WERI-Rb-1 (cell line): ENCODE measurements at places on chromosomes 12 and 14.

DNA sequence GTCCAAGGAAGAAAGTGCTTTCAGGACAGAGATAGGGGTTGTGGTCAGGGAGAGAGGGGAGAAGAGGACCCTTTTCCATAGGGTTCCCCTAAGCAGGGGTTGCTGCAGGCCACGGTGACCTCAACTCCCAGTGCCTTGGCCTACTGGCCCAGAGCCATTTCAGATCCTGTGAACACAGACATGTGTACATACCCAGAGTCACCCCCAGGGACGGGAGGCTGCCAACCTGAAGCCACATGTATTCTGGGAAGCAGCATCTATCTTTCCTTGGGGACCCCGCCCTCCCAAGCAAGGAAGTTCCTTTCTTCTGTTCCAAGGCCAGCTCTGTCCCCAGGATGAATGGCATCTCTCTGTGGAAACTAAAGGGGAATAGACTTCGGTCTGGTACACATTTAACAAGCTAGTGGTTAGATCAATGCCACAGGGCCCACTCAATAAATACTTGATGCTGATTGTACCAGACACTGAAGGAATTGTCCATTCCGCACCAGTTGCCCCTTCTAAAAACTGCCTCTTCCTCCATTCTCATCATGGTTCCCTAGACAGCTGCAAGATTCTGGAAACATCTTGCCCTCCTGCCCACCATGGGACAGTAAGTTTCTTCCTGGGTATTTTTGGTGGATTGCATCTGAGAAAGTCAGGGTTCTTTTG is 25.2 kb upstream of the DGLUCY start:
- DNase-seq = no peak

DNA sequence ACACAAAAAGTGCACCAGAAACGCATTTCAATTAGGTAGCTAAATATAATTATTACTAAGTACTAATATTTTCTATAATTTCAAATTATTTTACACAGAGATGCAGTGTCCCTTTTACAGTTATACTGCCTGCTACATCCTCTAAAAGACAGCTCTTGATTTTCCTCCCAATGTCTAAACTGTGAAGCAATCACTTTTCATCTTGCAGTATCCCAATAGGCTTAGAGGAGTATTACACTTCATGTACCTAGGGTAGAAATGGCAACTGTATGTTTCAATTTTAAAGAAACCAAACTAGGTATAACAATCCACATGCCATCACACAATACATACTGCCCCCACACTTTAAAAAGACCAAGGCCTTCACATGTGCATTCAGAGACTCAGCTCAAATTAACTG is 7.3 kb downstream of the RSRC2 start:
- DNase-seq = no peak

DNA sequence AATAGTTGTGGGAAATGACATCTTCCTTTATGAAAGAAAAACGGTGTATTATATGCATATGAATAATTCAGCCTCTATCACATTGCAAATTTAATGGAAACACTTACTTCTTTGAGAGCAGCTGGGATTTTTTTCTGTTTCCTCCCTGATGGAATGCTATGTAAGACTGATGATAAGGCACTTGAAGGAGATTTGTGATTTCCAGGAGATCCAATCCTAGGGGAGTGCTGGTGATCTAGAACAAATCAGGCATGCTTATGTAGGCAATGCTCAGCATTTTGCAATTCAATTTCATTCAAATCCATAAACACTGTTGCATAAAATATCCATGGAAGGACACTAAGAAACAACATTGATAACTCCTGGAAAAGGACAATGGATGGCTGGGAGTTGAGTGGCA is 16.0 kb upstream of the NR2C1 start:
- DNase-seq = no peak

DNA sequence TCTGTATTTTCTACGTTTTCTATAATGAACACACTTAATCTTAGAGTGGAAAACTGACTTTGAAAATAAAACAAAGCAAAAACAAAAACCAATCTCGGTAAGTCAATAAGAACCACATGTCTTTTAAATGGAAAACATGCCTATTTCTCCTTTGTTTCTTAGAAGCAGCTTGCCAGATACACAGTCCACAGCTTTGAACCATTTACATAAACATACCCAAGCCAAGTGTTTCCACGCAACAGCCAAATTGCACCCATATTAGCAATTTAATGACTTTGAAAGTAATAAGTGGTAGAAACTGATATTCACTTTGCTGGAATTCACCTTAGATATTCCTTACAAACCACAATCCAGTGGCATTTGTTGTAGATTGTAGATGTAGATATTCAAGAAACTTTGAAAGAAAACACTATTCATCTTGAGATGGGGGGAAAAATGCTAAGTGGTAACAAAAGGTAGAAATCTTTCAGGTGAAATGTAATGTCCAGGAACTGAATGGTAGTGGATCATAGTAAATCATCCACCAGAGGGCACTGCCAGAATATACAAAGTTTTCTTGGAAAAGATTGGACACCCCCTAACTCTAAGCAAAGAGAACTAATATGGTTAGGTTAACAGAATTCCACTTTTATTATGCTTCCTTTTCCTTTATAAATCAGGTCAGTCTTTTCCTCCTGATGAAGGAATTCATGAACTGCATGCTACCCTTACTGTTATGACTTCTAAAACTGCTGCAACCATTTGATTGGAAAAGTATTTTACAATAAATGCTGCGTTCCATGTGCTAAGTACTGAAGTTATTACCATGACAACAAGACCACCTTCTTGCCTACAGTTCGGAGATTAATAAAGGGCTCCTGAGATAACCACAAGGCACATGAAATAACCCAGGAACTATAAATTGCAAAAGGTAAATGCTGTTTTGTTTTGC is 69.8 kb downstream of the RERG start:
- peak; percentile 24 for DNase-seq

DNA sequence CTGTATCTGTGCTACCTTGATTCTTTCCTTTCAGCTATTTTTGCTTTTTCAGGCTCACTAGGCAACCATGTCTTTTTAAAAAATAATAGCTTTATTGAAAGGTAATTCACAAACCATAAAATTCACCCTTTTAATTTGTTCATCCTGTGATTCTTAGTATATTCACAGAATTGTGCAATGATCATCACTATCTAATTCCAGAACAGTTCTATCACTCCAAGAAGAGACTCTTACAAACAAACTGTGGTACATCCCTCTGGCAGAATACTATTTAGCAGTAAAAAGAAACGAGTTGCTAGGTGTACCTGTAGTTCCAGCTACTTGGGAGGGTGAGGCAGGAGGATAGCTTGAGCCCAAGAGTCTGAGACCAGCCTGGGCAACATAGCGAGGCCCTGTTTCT is 14.8 kb downstream of the CREBL2 start:
- no peak for DNase-seq

DNA sequence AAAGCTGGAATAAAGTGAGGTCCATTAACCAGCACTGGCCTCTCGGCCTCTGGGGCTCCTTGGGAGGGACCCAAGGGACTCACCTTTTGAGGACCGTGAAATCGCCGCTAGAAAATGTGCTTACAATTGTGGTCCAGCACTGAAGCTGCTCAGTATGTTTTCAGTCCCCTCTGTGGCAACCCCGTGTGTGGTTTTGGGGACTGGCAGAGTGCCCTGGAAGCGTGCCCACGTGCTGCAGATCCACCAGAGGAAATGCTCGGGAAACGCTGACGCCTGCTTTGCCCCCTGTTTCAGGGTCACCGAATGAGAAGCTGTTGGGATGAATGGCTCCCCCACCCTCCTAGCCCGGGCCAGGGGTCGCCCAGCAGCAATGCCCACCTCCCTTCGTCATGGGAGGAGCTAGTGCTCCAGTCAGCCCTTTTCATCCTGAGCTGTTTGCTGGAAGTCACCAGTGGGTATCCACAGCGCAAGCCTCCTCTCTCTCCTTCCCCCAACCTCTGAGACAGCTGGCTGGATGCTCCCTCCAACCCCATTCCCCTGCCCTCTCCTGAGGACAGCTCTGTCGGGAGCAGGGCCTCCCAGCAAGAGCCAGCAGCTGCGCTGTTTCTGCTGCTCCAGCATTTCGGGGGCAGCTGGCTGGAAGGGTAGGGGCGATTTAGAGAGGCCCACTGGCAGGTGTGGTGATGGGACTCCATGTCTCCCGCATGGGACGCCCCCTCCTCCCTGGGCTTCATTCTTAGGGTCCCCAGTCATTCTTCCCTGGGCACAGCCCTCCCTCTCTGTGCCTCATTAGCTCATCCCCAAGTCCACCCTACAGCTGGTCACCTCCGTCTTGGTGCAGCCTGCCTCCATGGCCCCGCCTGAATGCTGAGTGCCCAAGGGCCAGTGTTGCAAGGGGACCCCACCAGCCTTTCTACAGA is 33.2 kb upstream of the PPP1R13B start:
- no peak for DNase-seq

DNA sequence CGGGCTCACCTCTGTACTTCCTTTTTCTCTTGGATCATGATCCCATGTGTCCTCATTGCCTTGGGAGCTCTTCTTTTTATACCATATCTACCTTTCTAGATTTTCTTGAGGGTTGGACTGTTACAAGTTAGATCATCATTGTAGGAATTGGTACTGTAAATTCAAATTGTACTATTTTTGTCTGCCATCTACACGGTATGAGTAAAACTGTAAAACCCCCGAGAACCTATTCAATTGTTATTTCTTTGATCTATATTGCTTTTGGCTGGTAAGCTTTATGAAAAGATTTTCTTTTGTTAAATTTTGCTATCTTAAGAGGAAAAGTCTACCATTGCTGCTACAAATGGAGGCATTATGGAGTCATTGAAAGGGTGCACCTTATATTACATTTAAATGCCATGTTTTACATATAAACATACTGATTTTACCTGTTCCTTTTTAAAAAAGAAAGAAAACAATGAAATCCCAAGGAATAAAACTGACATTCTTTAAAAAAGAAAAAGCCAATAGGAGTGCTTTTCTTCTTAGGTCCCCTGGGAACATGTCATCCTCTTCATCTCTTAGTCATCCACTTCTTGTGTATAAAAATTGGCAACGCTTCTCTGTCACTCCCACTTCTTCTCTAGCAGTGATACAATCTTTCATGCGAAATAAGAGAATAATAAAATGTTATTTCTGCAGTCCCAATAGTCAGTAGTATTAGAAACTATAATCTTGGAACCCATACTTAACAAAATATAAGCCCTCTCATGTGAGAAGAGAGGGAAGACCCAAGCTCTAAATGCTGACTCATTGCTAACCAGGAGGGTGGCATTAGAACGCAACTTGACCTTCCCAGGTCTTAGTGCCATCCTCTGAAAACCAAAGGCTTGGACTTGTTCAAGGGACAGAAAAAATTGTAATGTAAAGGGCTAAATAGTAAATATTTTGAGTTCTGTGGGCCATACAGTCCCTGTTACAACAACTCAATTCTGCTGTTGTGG is 20.4 kb downstream of the RGS6 start:
- no peak for DNase-seq

DNA sequence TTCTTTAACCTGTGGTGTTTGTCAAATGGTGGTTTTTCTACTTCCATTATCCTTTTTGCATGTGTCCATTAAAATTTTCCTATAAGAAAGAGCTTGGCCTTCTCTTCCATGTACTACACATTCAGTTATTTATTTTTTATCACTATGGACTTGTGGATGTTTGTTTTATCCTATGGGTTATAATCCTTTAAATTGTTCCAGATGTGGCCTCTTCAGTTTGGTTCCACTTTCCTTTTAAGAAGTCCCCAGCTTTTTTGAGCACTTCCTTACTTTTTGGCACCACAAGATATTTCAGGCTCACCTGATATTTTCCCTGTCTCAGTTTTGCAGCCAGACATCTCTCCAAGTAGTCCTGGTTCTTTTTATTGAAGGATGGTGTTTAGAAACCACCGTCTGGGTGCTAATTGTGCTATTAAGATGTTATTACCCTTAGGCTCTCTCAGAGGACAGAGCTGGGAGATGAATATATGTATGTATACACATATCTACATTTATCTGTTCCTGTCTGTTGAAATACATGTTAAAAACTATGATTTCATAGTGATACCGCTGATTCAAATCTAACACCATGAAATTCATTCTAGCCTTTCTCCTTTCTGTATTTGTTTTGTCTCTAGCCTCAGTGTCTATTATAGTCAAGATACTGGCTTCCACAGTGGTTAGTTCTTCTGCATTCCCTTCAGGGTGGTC is 408.5 kb upstream of the RGS6 start:
- no peak for DNase-seq

GRCh38 chr14:77574446-77575115 is 41.9 kb downstream of the SPTLC2 start:
- no peak for DNase-seq

DNA sequence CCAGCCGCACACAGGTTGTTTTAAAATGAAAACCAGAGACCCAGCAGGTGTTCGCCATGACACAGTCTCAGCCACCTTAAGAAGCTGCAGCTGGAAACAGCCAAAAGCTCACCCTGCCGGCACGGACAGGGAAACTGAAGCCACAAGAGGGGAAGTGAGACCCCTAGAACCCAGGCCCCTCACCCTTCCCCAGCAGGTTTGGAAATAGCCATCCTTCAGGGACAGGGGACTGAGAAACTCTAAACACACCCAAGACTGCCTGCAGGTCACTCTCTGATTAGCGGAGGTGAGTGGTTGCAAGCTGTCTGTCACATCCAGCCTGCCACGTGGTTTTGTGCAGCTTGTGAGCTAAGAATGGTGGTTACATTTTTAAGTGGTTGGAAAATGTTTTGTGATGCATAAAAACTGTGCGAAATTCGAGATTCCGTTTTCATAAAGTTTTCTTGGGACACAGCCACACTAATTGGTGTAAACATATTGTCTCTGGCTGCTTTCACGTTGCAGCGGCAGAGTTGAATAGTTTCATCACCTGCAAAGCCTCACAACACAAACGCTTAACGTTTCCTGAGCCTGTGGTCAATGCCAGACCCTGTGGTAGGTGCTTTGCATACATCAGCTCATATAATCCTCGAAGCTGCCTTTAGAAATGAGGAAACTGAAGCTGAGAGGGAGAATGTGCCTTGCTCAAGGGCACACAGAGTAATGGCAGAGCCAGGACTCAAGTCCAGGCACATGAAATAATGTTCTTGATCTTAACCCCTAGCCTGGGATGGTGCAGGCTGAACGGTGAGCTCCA is 1.7 kb upstream of the SELPLG start:
- no peak for DNase-seq

GRCh38 chr14:53646925-53647324 is 309.7 kb downstream of the BMP4 start:
- DNase-seq = no peak

GRCh38 chr12:131357185-131357747 is 353.6 kb upstream of the SFSWAP start:
- DNase-seq = no peak

- no peak for DNase-seq
These were observed 90.1 kb downstream of the ADCK1 start for GRCh38 chr14:77889971-77890442.

- no peak for DNase-seq
These were observed 1315.3 kb downstream of the TMEM121 start for GRCh38 chr14:106841701-106842100.

DNA sequence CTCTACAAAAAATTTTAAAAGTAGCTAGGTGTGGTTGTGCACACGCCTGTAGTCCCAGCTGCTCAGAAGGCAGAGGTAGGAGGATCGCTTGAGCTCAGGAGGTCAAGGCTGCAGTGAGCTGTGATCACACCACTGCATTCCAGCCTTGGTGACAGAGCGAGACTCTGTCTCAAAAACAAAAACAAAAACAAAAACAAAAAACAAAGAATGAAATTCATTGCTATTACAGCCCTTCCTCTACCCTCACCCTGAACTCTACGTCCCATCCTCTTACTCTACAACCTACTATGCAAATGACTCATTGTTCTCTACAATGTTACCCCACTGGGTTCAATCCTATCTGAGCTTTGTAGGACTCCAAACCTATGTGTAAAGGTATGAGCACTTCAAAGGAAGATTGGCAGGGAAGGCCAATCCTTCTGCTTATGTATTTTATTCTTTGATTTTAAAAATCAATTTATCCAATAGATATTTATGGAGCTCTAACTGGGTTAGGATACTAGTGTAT is 39.3 kb downstream of the NINJ2 start:
- DNase-seq = no peak
